ENCODE measurements at places on chromosomes 3 and 15. TPM values are rescaled to one million over a fixed set of nuclear protein-coding genes. Genes with fewer than 3 reads are reported as not detected.

DNA sequence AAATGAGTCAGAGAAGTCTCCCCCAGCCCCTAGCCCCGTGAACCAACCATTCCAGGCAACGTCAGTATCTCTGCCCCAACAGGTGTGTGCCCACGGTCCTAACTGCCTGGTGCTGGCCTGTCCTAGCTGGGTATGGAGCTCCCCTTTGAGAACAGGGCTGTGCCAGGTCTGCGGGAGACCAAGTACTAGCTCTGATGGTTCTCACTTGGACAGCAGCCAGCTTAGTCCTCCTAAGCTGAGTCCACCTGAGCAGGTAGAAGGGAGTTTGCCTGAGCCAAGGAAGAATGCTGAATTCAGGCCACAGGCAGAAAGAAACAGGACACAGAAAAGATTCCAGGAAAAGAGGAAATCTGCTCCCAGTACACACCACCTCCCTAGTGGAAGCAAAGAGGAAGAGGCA is 33.1 kb upstream of the PARL start:
- no peak for DNase-seq

DNA sequence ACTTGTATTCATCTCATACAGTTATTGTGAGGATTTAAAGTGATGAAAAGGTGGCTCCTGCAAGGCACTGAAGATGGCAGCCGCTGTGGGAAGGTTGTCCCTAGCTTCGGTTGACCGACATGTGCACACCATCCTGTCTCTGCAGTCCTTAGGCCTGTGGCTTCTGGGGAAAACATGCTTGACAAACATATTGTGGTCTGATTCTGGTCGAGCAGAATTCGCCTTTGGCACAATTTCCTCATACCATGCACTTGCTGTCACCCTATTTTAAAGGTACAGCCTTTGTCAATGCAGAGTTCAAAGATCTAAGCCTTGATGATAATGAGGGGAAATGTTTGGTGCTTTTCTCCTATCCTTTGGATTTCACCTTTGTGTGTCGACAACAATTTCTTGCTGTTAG is 50.9 kb downstream of the PRICKLE2 start:
- no peak for DNase-seq

DNA sequence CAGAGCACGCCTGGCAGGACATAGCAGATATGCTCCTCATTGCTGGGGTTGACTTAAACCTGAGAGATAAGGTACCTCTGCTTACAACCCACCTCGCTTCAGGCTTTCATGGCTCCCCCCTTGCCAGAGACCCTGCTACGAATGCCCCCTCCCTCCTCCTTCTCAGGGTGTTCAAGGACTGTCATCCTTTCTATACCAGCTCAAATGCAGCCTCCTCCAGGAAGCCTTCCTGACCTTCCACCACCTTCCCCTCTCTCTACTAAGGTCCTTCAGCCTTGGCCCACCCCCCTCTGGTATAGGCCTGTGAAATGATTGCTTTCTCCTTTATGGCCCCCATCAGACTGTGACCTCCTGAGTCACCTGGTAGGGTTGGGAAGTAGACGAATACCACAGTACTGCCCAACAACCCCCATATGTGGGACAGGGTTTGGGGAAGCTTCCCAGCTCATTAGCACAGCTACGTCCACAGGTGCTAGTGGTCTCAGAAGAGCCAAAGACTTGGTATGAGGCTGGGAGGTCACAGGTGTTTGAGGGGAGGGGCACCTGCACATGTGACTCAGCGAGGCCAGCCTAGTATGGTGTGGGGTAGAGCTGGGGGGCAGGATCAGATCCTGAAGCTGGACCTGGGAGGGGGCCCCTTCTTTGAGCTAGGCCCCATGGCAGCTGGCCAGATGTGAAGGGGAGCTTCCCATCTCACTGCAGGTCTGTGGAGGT is 32.0 kb downstream of the ANKDD1A start:
- DNase-seq, result no peak

DNA sequence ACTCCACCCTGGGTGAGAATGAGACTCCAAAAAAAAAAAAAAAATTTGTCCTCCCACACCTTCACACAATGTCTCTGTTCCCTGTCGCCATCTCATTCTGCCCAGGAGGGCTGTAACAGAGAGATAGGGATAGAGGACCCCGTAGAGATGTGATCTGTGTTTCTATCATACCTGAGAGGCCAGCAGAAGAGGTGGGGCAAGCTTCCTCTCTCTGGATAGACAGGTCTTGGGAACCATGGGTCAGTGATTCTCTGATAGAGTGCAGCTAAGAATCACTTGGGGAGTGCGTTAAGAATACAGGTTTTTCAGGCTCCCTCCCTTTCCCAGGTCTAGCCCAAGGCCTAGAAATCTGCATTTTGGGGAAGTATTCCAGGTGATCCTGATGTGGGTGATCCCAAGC is 8.3 kb downstream of the CA12 start:
- peak; percentile 9 for DNase-seq

GRCh38 chr3:158260392-158260791 is 150.5 kb downstream of the RSRC1 start:
- DNase-seq, result no peak

DNA sequence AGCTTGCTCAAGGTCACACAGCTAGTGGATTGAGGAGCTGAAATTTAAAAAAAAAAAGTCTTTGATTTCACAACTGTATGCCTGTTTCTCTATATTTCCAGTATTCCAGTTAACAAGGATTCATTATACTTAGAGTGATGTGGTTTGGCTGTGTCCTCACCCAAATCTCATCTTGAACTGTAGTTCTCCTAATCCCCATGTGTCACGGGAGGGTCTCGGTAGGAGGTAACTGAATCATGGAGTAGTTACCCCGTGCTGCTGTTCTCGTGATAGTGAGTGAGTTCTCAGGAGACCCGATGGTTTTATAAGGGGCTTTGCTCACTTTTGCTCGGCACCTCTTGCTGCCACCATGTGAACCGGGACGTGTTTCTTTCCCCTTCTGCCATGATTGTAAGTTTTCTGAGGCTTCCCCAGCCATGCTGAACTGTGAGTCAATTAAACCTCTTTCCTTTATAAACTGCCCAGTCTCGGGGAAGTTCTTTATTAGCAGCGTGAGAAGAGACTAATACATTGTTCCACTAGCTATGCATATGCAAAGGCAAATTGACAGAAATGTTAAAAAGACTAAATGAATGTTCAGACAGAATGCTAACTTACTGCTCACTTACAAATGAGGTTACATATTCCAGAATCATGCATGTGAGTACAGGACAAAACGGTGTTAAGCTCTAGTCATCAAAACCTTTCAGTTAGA is 1101.9 kb downstream of the ROBO1 start:
- DNase-seq, result no peak

- no peak for DNase-seq
These were observed 18.1 kb downstream of the ARRDC4 start for GRCh38 chr15:97978401-97979139.

GRCh38 chr3:172557515-172558220 is 34.4 kb upstream of the TNFSF10 start:
- no peak for DNase-seq

GRCh38 chr3:143753006-143753405 is 95.3 kb downstream of the SLC9A9 start:
- DNase-seq, result no peak

DNA sequence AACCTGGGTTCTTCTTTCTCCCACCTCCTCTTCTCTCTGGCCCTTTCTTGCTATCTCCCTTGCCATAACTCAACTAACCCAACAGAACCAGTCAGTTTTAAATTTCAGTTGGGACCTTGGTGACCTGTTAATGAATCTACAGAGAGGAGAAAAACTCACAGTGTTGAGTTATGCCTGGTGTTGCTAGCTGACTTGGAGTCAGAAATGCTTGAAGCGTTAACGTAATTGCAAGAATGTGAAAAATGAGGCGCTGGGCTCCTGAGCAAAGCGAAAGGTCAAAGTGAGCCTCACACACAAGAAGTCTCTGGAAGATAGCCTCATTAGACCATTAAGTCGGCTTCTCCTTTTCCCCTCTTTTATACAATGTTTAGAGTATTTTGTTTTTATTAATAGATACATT is 18.4 kb downstream of the MEIS2 start:
- no peak for DNase-seq

DNA sequence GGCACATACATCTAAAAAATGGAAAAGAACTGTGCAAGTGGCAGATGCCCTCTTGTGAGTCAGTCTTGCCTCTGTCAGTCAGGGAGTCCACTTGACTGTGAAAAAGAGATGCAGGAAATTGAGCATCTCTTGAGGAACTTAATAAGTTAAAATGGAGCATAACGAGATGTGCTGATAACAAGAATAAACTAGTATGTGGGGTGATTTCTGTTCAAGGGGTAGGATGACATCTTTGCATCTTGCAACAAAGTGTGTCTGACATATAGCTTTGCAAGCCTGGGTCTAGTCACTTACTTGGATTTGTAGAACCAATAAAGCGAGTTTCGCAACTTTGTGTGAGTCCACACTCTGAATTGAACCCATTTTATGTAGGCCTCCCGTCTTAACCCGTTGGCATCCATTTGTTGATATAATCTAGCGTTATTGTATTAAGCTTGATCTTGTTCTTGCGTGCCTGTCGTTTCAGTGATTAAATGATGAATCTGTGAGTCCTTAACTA is 2.2 kb downstream of the USP3 start:
- no peak for DNase-seq

DNA sequence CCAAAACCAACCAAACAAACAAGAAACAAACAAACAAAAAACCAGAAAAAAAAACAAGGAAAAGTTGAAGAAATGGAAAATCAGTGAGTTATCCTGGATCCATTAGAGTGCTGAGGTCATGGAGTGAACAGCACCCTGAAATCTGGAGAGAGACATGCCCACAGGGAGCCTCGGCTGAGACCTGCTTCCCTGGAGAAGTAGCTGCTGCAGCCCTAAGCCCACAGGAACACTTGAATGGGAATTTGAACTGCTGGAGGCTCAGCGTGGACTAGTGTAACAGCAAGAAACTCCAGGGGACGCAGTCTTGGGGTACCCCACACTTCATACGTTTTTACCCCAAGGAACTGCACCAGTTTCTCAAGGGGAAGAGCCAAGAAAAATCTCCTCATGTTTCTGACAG is 144.1 kb upstream of the UBE3A start:
- DNase-seq, result no peak

- DNase-seq, result peak; percentile 17
These were observed 309.9 kb downstream of the TLE3 start for GRCh38 chr15:69787791-69788190.

- DNase-seq, result no peak
These were observed 10.6 kb upstream of the CHD2 start for GRCh38 chr15:92889390-92890107.

DNA sequence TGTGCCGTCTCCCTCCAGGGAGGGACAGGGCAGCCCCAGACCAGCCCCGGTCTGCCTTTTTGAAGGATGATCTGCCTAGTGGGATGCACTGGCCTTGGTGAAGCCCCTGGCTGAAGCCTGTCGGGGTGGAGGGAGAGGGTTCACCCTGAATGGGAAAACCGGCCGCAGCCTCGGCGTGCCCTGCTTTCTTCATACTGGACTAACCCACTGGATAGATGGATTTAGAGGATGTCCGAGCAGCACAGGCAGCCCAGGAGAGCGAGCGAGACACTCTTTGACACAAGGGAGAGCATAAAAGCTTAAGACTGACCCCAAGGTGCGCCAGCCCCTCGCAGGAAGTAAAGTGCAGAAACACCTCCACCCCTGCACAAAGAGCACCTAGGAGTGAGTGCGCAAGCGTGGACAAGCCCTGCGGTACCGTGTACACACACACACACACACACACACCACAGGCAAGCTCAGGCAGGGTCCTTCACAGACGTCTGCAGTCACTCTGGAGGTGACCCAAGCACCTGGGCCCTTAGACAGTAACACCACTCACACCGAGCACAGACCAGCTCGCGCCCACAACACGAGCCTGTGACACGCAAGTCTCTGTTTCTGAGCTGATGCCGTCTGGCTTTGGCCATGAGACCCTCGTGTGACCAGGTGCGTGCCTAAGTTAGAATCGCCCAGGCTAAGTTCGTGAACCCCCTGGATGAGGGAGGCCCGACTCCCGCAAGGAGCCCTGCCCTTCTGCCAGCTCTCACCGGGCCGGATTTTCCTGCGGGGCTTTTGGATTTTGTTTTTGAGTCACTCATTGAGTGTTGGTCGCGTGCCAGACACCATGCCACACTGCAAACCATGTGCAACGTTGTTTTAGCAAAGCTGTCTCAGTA is 11.3 kb downstream of the SEMA4B start:
- no peak for DNase-seq

- no peak for DNase-seq
These were observed 39.8 kb downstream of the CHDH start for GRCh38 chr3:53806182-53807116.

DNA sequence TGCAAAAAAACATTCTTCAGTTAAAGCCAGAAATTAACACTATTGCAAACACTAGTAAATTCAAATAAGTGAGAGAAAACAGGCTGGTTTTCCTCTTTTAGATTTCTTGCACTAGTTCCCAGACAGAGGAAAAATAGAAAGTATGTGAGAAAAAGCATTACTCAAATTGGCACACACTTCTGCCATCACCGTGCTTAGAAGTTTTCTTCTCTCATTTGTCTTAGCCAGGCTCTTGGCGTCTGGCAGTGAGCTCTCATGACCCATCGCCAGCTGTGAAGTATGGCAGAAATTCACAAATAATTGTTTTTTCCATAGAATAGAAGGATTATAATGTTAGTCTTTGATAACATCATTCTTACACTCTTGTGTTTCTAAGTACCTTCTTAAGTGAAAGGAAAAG is 515.9 kb downstream of the GBE1 start:
- no peak for DNase-seq

DNA sequence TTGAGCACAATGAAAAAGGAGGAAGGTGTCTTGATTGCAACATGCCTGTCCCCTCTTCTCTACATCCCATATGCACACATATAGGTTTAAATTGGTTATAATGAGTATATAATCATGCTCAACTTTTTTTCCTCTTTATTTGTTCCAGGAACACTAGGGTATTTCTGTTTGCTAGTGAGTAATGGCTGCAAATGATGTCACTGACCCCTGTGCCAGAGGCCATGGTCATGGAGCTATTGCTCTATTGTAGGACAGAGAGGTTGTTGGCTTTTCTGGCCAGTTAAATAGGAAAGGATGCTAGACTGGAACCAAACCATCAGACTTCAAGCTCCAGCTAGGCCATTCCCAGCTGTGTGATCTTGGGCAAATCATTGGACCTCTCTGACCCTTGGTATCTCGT is 9.6 kb downstream of the ARHGEF3 start:
- no peak for DNase-seq

Gene CACNA1D
- total RNA-seq, result 1.0 TPM

Gene CDCP1
- total RNA-seq, result 2.2 TPM

Gene ITPKA
- total RNA-seq, result 0.07 TPM

Gene CLSTN2
- total RNA-seq, result 0.15 TPM

Gene EFCAB12
- total RNA-seq, result 0.44 TPM

Gene CD86
- total RNA-seq, result not detected

Gene CDHR4
- total RNA-seq, result not detected

Measured in H7 (cell line).